Stimulated activated CD4-positive, alpha-beta T cell treated with anti-CD3 and anti-CD28 coated beads, Interleukin-15, amount 100 ng/mL, for 1 hour (primary cell): ENCODE measurements at places on chromosomes 7 and 10.

GRCh38 chr7:885893-886625, 9.7 kb downstream of the GET4 start:
- no peak for DNase-seq

GRCh38 chr10:86411281-86411841, 44.8 kb upstream of the GRID1 start:
- DNase-seq, result no peak

- DNase-seq, result no peak
Observed at GRCh38 chr7:123864966-123865365, 20.0 kb downstream of the HYAL4 start.

DNA sequence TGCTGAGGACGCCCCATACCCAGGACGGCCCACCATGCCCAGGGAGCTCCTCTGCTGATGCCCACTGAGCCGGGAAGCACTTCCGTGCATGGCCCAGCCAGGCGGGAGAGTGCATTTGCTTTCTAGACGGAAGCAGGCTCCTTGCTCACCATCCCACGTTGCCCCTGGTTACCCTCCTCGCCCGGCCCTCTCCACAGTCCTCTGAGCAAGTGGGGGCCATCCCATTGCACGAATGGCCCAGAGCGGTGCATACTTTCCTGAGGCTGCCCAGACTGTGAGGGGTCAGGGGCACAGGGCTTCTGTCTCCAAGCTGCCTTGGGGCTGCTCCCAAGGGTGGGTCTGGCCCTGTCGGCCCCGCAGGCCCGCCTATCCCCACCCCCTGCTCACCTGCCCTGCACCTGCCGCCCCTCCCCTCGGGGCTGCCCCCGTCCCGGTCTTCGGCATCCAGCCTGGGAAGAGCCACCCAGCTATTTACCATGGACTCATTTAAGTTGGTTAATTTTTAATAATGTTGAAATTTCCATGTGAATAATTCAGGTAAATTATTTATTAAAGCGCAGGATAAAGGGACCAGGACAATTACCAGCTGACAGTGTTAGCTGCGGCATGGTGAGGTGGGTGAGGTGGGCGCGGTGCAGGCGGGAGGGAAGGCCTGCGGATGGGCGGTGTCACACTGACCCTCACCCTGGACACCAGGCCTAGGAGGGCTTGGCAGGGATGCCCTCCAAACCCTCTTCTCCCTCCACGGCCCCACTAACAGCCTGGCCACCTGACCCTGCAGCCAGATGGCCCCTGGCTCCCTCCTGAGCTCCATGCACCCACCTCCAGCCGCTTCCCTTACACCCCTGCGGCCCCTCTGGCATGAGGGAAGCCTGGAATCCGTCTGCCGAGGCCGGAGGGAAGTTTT, 104.4 kb downstream of the MICALL2 start:
- no peak for DNase-seq

GRCh38 chr10:12566161-12567115, 217.1 kb downstream of the CAMK1D start:
- no peak for DNase-seq

GRCh38 chr10:101452176-101452575, 98.2 kb downstream of the BTRC start:
- no peak for DNase-seq

GRCh38 chr7:99514050-99514449, 9.6 kb downstream of the ZKSCAN5 start:
- DNase-seq, result no peak

- no peak for DNase-seq
Observed at GRCh38 chr10:112950714-112951358, 789 bp downstream of the TCF7L2 start.

GRCh38 chr7:70113536-70113935, 515.3 kb downstream of the AUTS2 start:
- no peak for DNase-seq

- DNase-seq, result no peak
Observed at GRCh38 chr7:31761646-31762045, 74.6 kb downstream of the PPP1R17 start.

DNA sequence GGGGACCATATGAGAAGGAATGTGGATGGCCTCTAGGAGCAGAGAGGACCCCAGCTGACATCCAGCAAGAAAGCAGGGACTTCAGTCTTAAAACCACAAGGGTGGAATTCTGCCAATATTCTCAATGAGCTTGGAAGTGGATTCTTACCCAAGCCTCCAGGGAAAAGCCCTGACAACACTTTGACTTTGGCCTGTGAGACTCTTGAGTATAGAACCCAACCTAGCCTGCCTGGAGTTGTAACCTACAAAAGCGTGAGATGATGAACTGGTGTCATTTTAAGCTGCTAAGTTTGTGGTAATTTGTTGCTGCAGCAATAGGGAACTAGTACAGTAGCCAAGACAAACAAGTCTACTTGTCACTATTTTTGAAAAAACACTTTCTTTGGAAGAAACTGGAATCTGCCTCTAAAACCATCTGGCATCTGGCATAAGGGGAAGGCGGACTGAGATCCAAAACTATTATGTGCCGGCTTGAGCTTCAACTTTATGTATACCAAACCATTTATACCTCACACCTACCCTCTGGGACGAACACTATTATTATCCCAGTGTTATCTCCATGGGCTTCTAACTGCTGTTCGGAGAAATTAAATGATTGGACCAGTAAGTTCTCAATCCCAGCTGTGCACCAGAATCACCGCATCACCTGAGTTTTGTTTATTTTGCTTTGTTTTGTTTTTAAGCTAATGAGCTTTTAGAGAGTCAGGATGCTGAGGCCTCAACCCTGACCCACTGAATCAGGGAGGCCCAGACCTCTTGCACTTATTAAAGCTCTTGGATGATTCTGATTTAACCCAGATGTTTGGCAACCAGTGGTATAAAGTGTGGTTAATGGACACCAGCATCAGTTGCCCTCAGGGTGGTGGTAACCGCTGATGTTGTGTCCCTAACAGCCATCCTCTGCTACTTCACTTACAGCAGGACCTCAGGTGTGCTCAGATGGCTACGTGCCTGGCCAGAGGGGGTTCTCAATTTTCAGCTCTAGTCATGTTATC, 83.0 kb downstream of the C1GALT1 start:
- no peak for DNase-seq

GRCh38 chr7:105808703-105809590, 67.5 kb downstream of the ATXN7L1 start:
- peak; percentile 59 for DNase-seq

DNA sequence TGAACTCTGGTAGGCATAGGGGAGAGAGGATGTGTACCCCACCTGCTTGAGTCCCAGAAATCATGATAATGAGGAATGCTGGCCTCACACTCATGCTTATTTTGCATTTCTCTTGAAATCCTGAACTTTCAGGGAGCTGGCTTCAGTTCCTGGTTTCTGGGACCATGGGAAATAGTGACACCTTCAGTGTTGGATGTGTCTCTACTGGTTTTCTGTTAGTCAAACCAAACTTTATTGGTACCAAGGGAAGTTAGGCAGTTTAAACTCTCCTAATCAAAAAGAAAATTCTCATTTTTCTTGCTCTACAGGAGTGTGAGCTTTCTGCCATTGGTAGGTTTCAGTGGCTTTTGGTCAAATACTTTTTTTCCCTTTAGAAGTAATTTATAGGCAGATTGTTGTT, 11.8 kb upstream of the PCGF5 start:
- no peak for DNase-seq

DNA sequence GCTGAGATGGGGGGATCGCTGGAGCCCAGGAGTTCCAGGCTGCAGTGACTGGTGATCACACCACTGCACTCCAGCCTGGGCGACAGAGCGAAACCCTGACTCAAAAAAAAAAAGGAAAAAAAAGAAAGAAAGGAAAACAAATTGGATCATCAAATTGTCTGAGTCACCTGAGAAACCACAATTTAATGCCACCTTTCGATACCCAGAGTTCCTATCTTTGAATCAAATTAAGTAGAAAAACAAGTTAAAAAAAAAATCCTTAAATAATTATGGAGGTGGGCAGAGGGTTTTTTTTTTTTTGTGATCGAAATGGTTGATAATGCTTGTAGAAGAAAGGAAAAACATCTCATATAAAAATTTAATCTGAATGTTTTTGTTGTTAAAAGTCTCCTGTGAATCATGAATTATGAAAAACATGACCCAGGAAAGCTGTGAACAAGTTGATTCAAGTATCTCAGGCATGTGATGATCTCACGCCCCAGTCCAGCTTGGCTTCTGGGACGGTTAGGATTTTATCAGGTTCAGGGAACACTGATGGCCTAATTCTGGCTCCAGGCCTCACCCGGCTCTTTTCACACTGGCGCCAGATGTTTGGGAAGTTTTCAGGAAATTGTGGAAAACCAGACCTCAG, 25.3 kb upstream of the CUX1 start:
- DNase-seq, result no peak

DNA sequence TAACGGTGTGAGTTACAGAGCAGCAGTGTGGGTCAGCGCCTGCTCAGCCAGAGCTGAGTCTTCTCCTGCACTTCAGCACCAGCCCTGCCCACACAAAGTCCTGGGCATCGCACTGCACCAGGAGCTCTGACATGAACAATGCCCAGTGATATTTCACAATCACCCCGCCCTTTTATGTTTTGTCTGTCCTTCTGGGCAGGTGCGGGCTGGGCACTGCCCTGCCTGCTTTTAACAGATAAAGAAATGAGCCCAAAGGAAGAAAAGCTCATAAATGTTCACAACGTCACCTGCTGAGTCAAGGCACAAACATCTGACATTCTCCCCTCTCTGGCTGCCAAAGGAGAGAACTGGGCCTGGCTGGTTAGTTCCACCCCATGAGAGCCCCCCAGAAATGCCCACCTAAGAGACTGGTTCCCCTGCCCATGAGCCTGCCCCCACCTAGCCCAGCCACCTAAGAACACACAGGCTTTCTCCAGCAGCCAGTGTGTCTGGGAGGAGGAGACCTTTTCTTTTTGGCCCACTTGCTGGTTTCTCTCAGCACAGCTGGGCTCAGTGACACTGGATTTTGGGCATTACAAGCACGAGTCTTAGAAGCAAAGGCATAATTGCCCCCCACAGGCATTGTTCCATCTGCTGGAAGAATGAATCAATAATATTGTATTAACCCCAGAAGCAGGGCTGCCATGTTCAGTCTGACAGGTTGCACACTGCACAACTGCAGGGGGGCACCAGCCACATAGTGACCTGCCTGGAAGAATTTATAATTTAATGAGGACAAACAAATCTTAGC, 22.3 kb downstream of the CALML3 start:
- DNase-seq, result no peak

DNA sequence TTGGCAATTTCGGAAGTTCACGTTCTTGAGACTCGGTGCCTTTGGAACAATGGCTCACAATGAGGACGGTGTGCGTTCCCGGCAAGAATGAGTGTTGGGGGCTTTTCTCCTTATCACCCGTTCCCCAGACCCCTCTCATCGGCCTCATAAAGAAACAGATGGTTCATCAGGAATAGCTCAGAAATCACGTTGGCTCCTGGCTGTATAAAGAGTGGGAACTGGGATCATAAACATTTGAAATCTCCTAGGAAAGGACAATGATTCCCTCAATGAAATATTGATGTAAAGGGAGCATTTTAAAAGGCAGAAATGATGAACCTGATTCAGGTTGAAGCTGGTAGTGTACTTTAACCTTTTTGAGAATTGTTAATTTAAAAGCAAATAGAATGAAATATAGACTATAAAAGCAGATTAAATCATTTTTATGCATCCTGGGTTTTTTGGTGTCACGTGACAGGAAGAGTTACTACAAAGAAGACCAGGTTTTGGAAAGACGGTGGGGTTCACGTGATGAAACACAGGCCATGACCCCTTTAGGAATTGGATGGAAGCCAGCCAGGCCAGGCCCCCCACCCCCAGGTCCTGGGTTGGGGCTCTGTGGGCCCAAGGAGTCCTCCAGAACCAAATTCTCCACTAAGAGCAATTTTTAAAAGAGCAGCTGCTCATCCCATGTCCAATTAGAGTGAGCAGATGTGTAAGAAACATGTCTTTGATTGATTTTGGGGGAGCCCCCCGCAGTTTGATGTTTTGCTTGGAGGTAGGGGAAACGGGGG, 63.0 kb downstream of the CUX1 start:
- DNase-seq, result no peak
